ENCODE measurements at places on chromosomes 16 and 17. TPM values are rescaled to one million over a fixed set of nuclear protein-coding genes. Genes with fewer than 3 reads are reported as not detected.
A peak's percentile ranks its signal among the peaks of the same experiment; 100 is the strongest.

The C16orf46 gene
- 0.92 TPM for total RNA-seq

The CACNG3 gene
- not detected for total RNA-seq

The NGFR gene
- not detected for total RNA-seq

The FBXL20 gene
- total RNA-seq: 18.8 TPM

The CSH1 gene
- total RNA-seq: not detected

The HCRT gene
- not detected for total RNA-seq

The ADAM11 gene
- total RNA-seq: 0.55 TPM

The CIITA gene
- total RNA-seq: 1.2 TPM

The ITGA2B gene
- total RNA-seq: 5.7 TPM

The ZNF276 gene
- total RNA-seq: 32.0 TPM

GRCh38 chr17:7654832-7655540 lies 4.3 kb downstream of the ATP1B2 start:
- no peak overlapping the region for H3K27ac ChIP-seq
- no peaks in the 10 kb centered on the region for H3K4me1 ChIP-seq
- H3K27me3 ChIP-seq: peaks cover 11% of the 10 kb centered on the region
- no peak overlapping the region for H3K4me3 ChIP-seq
- H3K36me3 ChIP-seq: no peaks in the 10 kb centered on the region

DNA sequence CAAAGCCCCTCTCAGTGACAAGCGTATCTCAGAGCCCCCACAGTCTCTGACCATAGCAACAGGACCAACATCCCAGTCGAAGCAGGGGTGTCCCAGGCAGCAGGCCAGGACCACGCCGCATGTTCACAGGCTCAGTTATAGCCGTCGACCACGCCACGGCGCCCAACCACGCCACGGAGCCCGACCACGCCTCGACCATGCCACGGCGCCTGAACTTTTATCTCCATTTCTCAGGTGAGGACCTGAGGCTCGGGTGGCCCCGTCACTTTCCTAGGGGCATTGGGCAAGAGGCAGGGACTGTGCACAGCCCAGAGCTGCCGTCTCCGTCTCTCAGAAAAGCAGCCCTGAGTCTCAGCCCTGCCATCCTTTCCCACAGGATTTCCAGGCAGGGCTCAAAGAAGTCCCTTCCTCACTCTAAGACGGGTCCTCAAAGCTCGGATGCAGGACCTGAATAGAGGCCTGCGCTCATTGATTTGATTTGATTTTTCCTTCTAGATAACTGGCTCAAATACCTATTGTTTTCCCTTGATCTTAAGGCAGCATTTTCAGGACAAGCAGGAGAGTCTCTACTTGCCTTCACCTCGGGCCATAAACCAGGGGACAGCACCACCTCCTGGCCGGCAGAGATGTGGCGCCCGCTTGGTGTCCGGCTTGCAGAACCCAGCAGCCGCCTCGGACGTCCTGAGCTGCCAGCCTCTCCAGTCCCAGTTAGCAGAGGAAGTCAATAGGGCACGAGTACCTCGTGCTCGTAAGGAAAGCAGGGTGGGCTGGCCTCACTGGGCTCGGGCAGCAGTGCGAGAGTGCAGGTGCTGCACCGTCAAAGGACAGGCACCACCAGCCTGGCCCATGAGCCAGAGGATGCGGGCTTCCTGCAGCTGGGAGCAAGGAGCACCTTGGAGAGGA lies 38.8 kb downstream of the C16orf95 start:
- no peaks in the 10 kb centered on the region for H3K36me3 ChIP-seq
- H3K4me3 ChIP-seq: no peak overlapping the region
- peak; percentile 79 for DNase-seq
- no peaks in the 10 kb centered on the region for H3K27me3 ChIP-seq
- H3K4me1 ChIP-seq: no peaks in the 10 kb centered on the region
- no peak overlapping the region for H3K27ac ChIP-seq

DNA sequence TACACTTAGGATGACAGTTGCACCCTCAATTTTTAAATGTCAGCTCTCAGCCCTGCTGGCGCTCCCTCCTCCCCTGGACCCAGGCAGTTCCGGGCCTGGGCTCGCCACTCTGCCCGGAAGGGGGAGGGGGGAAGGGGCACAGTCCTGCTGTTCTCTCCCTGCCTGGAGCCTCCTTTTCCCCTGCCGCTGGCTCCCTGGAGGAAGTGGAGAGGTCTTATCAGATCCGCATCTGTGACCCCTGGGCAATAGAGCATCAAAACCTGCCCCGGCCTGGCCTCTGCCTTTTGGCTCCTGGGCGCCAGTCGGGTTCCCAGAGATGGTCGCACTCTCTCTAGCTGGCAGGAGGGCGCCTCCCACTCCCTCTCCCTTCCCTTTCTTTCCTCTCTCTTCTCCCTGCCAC lies 149.3 kb downstream of the IRF8 start:
- no peak for DNase-seq
- H3K36me3 ChIP-seq: no peaks in the 10 kb centered on the region
- H3K4me3 ChIP-seq: no peak overlapping the region
- no peak overlapping the region for H3K27ac ChIP-seq

GRCh38 chr16:86566601-86566965 lies at the start of gene FOXC2:
TSS of gene FOXC2 (plus strand) at chr16:86566829. CDS start at chr16:86567336, 507 bp downstream.
- no peaks in the 10 kb centered on the region for H3K4me1 ChIP-seq
- no peaks in the 10 kb centered on the region for H3K36me3 ChIP-seq
- peaks cover 51% of the 10 kb centered on the region for H3K27me3 ChIP-seq
- no peak within 1 kb of the TSS for H3K27ac ChIP-seq

DNA sequence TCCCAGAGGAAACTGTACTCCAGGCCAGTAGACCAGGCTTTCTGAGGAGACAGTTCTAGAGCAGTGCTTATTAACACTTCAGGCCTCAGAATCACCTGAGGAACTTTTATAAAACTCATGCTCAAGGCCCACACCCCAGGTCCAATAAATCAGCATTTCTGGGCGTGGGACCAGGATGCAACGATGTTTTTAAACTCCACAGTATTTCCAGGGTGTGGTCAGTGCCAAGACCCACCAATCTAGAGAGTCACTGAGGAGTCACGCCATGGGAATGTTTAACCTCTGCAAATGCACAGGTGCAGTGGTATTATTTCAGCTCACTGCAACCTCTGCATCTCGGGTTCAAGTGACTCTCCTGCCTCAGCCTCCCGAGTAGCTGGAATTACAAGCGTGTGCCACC lies 3.9 kb upstream of the TRPV1 start:
- no peaks in the 10 kb centered on the region for H3K27me3 ChIP-seq
- H3K4me3 ChIP-seq: no peak overlapping the region
- no peak for DNase-seq
- no peaks in the 10 kb centered on the region for H3K4me1 ChIP-seq
- H3K36me3 ChIP-seq: peaks cover 13% of the 10 kb centered on the region

GRCh38 chr17:70955441-70955840 lies 786.1 kb downstream of the KCNJ2 start:
- no peak for DNase-seq
- H3K27me3 ChIP-seq: no peaks in the 10 kb centered on the region
- no peaks in the 10 kb centered on the region for H3K36me3 ChIP-seq
- H3K4me3 ChIP-seq: no peak overlapping the region

DNA sequence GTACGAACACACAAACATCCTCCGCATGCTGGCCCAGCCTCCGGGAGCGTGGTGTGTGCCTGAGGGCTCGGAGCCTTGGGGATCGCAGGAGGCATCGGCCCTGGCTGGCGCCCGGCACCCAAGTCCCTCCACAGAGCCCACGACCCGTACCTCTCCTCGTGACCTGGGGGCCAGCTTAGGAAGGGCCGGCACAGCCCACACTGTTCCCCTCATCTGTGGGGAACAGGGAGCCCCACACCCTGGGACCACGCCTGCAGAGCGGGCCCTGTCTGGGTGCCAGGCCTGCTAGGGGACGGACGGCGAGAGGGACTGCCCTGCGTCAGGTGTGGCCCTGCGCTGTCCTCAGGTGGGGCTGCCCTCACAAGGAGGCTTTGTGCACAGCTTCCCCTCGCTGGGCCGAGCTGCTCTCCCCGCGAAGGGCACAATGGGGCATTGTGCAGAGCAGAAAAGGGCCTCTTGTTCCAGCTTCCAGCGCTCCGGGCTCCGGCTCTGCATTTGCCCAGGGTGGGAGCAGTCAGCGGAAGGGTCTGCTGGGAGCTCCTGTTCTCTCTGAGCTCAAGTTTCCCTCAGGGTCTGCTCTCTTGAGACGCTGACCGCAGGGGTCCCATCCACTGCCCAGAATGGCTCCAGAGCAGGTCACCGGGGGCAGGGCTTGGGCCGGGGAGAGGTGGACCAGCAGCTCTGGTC lies 1.7 kb upstream of the LMF1 start:
- no peak overlapping the region for H3K4me3 ChIP-seq
- H3K36me3 ChIP-seq: no peaks in the 10 kb centered on the region
- peaks cover 12% of the 10 kb centered on the region for H3K4me1 ChIP-seq
- no peak overlapping the region for H3K27ac ChIP-seq
- DNase-seq: no peak

DNA sequence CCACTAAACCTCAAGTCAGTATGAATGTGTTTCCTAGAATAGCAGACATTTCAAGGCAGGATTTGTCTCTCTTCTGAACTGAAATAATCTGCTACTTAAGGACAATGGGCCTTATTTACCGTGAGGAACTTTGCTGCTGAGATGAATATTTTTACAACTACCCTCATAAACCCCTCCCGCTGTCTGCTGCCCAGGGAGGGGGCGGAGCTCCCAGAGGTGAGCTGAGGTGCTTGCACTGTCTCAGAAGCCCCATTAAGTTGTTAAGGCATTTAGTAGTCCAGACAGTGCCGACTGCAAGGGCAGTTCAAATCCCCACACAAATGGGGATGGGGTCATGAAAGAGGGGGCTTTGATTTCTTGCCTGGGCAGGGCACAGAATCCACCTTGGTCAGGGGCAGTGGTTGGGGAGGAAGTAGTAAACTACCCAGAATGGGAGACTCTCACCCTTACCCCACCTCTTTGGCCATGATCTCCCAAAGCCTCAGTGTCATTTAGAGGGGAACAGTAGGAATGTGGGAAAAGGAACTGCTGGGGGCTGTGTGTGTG lies 19.2 kb downstream of the HNF1B start:
- no peak for DNase-seq
- H3K36me3 ChIP-seq: no peaks in the 10 kb centered on the region
- no peaks in the 10 kb centered on the region for H3K27me3 ChIP-seq
- no peak overlapping the region for H3K27ac ChIP-seq
- no peaks in the 10 kb centered on the region for H3K4me1 ChIP-seq
- no peak overlapping the region for H3K4me3 ChIP-seq

- no peaks in the 10 kb centered on the region for H3K36me3 ChIP-seq
- no peak for DNase-seq
- no peaks in the 10 kb centered on the region for H3K27me3 ChIP-seq
Observed at GRCh38 chr17:66002063-66002585, 189.8 kb downstream of the CEP112 start.

- H3K36me3 ChIP-seq: no peaks in the 10 kb centered on the region
- H3K4me3 ChIP-seq: no peak overlapping the region
- H3K27me3 ChIP-seq: 0 out of 2 replicates have a peak, but pooled peaks cover 10% of the 10 kb centered on the region
- DNase-seq: no peak
- no peaks in the 10 kb centered on the region for H3K4me1 ChIP-seq
Observed at GRCh38 chr16:82281544-82281943, 111.5 kb upstream of the MPHOSPH6 start.

- no peaks in the 10 kb centered on the region for H3K4me1 ChIP-seq
- H3K27ac ChIP-seq: no peak overlapping the region
- no peak overlapping the region for H3K4me3 ChIP-seq
Observed at GRCh38 chr16:21684199-21684598, 20.4 kb downstream of the OTOA start.

DNA sequence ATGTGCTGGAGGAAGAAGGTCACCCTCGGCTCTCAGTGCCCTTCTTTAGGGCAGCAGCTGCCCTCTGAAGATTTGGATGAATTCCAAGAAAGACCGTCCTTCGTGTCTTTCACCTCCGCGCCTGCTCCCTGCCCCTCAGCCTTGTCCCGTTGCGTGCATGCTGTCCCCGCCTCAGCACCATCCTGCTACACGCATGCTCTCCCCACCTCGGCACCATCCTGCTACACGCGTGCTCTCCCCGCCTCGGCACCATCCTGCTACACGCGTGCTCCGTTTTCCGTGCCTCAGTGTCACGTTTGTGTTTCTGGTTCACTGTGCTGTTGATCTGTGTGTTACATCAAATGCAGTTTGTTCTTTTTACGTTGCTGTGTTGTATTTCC lies 13.5 kb downstream of the ACSF3 start:
- H3K4me3 ChIP-seq: no peak overlapping the region
- H3K27ac ChIP-seq: no peak overlapping the region
- H3K4me1 ChIP-seq: no peaks in the 10 kb centered on the region

- H3K36me3 ChIP-seq: no peaks in the 10 kb centered on the region
- H3K4me1 ChIP-seq: peaks cover 4% of the 10 kb centered on the region
- DNase-seq: no peak
Observed at GRCh38 chr16:64159976-64160375, 961.9 kb downstream of the CDH11 start.

GRCh38 chr16:69796285-69797118 lies 34.4 kb downstream of the WWP2 start:
- DNase-seq: peak; percentile 8
- H3K27me3 ChIP-seq: no peaks in the 10 kb centered on the region
- no peaks in the 10 kb centered on the region for H3K36me3 ChIP-seq
- H3K4me1 ChIP-seq: no peaks in the 10 kb centered on the region
- no peak overlapping the region for H3K4me3 ChIP-seq

- no peaks in the 10 kb centered on the region for H3K36me3 ChIP-seq
- no peak for DNase-seq
- no peak overlapping the region for H3K27ac ChIP-seq
Observed at GRCh38 chr16:11147754-11148444, 108.1 kb downstream of the SOCS1 start.

GRCh38 chr17:61276806-61277205 lies 122.8 kb upstream of the TBX2 start:
- no peaks in the 10 kb centered on the region for H3K4me1 ChIP-seq
- no peak overlapping the region for H3K4me3 ChIP-seq
- no peak overlapping the region for H3K27ac ChIP-seq
- H3K27me3 ChIP-seq: no peaks in the 10 kb centered on the region
- H3K36me3 ChIP-seq: no peaks in the 10 kb centered on the region
- no peak for DNase-seq

DNA sequence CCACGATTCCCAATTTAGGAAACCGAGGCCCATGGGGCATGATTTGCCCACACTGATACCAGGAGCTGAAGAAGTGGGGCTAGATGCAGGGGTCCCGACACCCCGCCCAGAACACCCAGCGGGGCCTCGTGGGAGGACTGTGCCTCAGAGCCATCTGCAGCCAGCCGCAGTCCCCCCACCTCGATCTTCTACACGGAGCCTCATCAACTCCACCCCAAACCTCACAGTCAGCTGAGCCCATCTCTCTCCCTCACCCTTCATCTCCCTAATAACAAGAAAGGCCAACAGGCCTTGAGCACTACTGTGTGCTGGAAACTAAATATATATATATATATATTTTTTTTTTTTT lies 4.2 kb downstream of the ITGAE start:
- no peak for DNase-seq
- no peaks in the 10 kb centered on the region for H3K27me3 ChIP-seq
- H3K4me1 ChIP-seq: peaks cover 4% of the 10 kb centered on the region
- no peak overlapping the region for H3K4me3 ChIP-seq
- no peaks in the 10 kb centered on the region for H3K36me3 ChIP-seq

- H3K4me1 ChIP-seq: no peaks in the 10 kb centered on the region
- no peak overlapping the region for H3K27ac ChIP-seq
- no peaks in the 10 kb centered on the region for H3K36me3 ChIP-seq
- H3K4me3 ChIP-seq: no peak overlapping the region
- H3K27me3 ChIP-seq: no peaks in the 10 kb centered on the region
Observed at GRCh38 chr17:76927577-76927976, 59.4 kb downstream of the MGAT5B start.

- no peaks in the 10 kb centered on the region for H3K27me3 ChIP-seq
- H3K27ac ChIP-seq: no peak overlapping the region
- no peak overlapping the region for H3K4me3 ChIP-seq
- no peak for DNase-seq
- no peaks in the 10 kb centered on the region for H3K4me1 ChIP-seq
Observed at GRCh38 chr16:65600629-65601028, 478.8 kb upstream of the CDH11 start.

GRCh38 chr17:78581304-78581703 lies 4.1 kb upstream of the DNAH17 start:
- no peaks in the 10 kb centered on the region for H3K27me3 ChIP-seq
- H3K27ac ChIP-seq: no peak overlapping the region
- H3K36me3 ChIP-seq: no peaks in the 10 kb centered on the region
- no peak overlapping the region for H3K4me3 ChIP-seq
- H3K4me1 ChIP-seq: peaks cover 6% of the 10 kb centered on the region
- no peak for DNase-seq
